ENCODE measurements at places on chromosomes 5 and 9. TPM values are rescaled to one million over a fixed set of nuclear protein-coding genes. Genes with fewer than 3 reads are reported as not detected.

GRCh38 chr5:32261198-32261597 is 51.5 kb downstream of the MTMR12 start:
- DNase-seq = no peak

DNA sequence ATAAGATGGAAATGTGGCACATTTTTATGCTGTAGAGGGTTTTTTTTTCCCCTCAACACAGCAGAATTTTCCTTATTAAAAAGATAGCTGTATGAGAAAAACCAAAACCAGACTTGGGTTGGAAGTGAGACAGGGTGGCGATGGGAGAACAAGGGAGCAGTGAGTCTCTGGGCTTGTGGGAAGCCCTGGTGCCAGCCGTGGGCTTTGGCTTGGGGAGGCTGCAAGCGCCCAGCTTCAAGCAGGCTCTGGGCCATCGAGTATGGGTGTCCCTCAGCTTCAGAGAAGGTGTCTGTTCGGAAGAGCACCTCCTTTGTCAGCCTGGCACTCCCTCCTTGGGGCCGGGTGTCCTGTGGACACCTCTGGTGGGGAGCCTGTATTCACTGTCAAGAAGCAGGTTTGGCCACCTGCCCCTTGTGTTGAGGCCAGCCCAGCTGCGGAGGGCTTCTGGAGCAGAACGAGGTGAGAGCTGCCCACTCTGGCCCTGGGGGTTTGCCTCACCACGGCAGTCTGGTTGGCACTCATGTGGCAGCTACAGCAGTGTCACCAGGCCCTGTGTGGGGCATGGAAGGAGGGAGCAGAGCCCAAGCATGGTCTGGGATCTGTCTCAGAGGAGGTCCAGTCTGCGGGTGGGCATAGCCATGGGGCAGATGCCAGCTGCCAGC is 37.6 kb upstream of the ANGPTL2 start:
- no peak for DNase-seq

- no peak for DNase-seq
Measured at GRCh38 chr5:77662635-77663034, 24.1 kb upstream of the OTP start.

DNA sequence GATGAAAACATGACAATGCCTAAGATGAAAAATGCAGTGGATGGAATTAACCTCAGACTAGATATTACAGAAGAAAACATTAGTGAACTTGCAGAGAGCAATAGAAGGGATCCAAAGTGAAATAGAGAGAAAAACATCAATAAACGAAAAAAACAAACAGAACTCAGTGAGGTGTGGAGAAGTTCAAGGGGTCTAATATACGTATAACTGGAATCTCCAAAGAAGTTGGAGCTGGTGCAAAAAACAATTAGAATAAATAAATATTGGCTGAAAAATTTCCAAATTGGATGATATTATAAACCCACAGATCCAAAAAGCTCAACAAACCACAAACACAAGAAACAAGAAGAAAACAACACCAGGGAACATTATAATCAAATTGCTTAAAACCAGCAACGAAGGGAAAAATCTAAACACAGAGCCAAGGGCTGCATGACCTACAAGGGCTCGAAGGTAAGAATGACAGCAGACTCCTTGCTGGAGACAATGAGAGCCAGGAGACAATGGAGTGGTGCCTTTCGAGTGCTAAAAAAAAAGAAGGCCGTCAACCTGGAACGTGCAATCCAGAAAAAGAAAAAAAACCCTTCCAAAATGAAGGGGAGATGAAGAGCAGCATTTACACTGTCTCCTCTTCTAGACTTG is 11.8 kb downstream of the FAM163B start:
- no peak for DNase-seq

- no peak for DNase-seq
Measured at GRCh38 chr9:77839459-77840140, 191.5 kb upstream of the GNA14 start.

DNA sequence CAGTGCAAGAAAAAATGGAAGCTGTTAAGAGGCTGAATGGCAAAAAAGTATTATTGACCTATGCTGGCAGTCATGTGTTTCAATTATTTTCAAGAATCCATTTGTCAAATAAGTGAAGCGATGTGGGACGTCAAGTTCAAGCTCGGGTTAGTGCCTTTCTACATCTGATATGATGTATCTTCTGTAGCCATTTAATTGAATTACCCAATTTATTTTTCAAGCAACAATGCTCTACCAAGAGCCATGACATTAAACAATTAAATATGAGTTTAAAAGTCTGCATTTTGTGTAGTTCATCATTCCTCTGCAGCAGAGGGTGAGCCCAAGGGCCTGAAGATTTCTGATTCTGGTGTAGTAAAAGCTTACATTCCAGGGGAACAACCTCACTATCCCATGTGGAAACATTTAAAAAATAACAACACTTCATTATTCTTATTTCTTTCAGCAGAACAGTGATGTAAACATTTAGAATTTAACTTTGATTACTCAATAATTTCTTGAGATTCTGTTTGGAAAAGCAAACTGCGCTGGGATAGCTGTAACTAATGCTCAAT is 619.7 kb upstream of the ARRDC3 start:
- no peak for DNase-seq

- DNase-seq = no peak
Measured at GRCh38 chr9:93266521-93267001, 82.6 kb downstream of the WNK2 start.

- DNase-seq = no peak
Measured at GRCh38 chr5:60803712-60804111, 40.4 kb downstream of the ELOVL7 start.

DNA sequence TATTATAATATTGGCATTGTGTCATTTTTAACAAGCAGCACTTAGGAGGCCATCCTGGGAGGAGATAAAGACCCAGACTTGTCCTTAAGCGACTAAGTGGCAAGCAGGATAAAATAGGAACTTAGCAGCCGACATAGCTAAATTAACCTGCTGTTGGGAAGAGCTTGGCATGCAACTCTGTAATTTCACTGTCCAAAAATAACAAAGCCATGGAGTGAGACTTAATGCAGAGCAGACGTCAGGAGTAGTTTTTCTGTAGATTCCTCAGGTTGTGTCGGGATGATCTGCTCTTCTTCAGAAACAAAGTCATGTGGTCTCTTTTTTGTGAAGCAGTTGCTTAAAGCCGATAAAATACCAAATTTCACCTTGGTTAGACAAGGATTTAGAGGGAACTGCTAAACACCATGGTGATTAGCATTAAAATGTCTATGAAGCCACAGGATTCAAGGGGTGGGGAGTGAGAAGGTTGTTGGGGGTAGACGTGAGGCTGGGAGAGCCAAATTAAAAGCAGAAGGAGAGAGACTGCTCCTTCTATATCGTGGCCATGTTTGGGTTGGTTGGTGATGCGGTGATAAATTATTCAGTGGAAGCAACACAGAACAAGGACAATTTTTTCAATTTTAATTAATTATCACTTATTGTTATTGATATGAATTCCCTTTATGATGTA is 303.0 kb downstream of the CSNK1G3 start:
- DNase-seq = no peak

DNA sequence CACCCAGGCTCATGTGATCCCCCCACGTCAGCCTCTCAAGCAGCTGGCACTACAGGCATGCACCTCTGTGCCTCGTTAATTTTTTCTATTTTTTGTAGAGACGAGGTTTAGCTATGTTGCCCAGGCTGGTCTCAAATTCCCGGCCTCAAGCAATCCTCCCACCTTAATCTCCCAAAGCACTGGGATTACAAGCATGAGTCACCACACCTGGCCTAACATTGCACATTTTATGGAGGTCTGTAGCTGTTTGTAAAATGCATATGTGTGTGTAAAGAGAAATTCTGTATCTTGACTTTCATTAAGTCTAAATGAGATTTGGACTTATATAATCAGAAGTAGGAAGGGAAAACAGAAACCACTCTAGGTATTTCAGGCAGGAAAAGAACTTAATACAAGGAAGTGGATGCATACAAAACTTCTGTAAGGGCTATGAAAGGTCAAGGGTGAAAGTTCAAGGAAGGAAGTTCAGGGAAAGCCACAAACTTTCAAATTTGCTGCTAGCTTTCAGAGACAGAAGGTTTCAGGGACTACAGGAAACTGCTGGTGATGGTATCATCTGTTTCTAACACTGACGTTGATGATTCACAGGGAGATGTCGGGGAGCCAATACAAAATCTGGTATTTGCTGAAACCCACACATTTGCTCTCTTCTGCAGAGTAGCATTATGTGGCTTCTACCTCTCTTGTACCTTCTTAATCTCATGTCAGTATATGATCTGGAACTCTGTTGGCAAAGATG is 209.4 kb downstream of the PIK3R1 start:
- DNase-seq = no peak

DNA sequence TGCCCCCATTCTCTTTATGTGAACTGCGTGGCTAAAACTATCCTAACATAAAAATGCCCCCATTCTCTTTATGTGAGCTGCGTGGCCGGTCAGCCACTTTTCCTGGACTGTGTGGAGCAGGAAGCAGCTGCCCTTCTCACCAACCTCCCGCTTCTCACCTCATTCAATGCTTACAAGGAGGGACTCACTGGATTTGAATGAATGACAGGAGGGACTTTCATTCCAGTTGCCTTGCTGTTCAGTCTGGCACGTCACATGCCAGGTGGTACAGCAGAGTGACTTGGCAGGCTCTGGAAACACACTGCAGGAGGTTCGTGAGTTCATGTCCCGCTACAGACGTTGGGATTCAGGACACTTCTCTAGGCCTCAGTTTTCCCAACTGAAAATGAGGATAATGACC is 60.2 kb upstream of the NFIL3 start:
- DNase-seq = no peak

- no peak for DNase-seq
Measured at GRCh38 chr5:107873877-107874276, 203.1 kb upstream of the EFNA5 start.

DNA sequence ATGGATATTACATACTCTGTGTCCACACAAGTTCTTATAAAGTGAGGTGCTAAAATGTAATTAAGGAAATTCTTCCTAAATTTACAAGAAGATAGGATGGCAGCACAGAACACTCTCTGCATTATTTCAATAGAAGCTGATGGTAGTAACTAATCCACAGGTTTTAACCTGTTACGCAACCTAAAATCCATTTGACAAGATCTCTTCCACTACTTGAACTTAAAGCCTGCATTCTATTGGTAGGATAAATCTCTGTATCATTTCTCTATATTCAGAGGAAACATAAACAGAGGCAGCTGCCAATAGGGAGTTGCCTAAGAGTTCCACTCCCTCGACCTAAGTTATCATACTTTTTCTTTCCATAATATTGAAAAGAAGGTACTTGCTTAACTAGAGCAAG is 21.6 kb downstream of the CDC37L1 start:
- DNase-seq = no peak

GRCh38 chr5:136090319-136090718 is 42.3 kb upstream of the SMAD5 start:
- DNase-seq = no peak

- DNase-seq = no peak
Measured at GRCh38 chr5:75055727-75056144, 3.4 kb upstream of the GCNT4 start.

- no peak for DNase-seq
Measured at GRCh38 chr5:145598983-145599382, 236.2 kb downstream of the PRELID2 start.

DNA sequence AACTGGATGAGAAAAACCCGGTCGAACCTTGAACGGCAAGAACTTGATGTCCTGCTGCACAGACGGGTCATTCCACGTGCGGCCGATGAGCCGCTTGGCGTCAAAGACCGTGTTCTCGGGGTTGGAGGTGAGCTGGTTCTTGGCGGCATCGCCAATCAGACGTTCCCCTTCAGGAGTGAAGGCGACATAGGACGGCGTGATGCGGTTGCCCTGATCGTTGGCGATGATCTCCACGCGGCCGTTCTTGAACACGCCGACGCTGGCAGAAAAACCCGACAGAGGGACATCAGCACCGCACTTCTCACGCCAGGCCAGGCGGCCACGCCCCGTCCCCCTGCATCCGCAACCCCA is 519 bp downstream of the HSPA5 start:
- DNase-seq = no peak

- no peak for DNase-seq
Measured at GRCh38 chr9:129909851-129910250, 74.6 kb downstream of the USP20 start.

GRCh38 chr9:95063300-95063699 is 254.2 kb downstream of the FANCC start:
- DNase-seq = no peak

DNA sequence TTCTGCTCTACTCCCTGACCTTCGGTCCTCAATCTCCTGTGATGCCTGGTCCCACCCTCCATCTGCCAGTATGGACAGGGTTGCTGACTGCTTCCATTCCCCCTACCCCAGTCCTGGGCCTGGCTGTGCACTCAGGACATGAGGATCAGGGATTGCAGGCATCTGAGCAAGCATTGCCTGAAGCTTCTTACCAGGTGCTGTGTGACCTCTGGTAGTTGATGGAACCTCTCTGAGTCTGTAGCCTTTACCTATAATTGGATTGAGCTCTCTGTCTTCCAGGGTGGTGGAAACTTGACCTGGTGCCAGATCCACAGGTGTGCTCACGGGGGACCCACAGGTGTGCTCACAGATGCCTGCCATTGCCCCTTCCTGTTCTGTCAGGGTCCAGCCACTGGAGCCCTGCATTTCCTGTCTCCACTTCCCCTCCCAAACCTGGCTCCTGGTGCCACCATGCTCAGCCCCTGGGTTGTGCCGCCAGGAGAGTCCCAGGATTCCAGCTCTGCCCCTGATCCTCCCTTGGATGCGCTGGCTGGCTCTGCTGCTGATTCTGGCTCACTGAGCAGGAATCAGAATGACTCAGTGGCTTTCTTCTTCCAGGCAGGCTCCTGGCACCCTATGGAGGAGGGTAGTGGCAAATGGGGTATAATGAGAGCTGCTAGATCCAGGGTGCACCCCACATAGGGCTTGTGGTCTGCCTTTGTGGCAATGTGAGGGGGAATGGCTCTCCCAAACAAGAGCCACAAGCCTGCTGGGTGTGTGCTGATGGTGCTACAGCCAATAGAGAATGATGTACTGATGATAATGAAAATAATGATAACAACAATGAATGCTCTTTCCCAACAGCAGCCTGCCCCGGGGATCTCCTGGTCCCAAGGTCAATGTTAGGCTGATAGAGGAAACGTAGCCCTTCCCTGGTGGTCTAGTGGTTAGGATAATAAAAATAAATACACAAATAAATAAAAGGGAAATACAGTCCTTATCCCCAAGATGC is 35.2 kb upstream of the PSD2 start:
- DNase-seq = no peak

- DNase-seq = no peak
Measured at GRCh38 chr9:113409481-113409880, 994 bp downstream of the POLE3 start.

GRCh38 chr9:36150574-36151315 is 14.2 kb downstream of the GLIPR2 start:
- DNase-seq = no peak

GRCh38 chr5:122150215-122150614 is 20.9 kb downstream of the ZNF474 start:
- no peak for DNase-seq

ZNF618 gene
- total RNA-seq = 12.1 TPM

DCTN4 gene
- 54.0 TPM for total RNA-seq

PCDHA11 gene
- total RNA-seq = 1.2 TPM

CEL gene
- total RNA-seq = 0.68 TPM

MGAT1 gene
- 88.5 TPM for total RNA-seq

IGFBPL1 gene
- total RNA-seq = 2.5 TPM

ACTBL2 gene
- total RNA-seq = 1.5 TPM

FBP2 gene
- not detected for total RNA-seq
